ENCODE measurements at places on chromosomes 7 and 10. TPM values are rescaled to one million over a fixed set of nuclear protein-coding genes. Genes with fewer than 3 reads are reported as not detected.
A peak's percentile ranks its signal among the peaks of the same experiment; 100 is the strongest.

The DYNC1I1 gene
- 39.0 TPM for total RNA-seq

The CCL26 gene
- not detected for total RNA-seq

The PRLHR gene
- total RNA-seq, result not detected

GRCh38 chr7:121941830-121942229 lies 68.9 kb downstream of the PTPRZ1 start:
- DNase-seq, result no peak

DNA sequence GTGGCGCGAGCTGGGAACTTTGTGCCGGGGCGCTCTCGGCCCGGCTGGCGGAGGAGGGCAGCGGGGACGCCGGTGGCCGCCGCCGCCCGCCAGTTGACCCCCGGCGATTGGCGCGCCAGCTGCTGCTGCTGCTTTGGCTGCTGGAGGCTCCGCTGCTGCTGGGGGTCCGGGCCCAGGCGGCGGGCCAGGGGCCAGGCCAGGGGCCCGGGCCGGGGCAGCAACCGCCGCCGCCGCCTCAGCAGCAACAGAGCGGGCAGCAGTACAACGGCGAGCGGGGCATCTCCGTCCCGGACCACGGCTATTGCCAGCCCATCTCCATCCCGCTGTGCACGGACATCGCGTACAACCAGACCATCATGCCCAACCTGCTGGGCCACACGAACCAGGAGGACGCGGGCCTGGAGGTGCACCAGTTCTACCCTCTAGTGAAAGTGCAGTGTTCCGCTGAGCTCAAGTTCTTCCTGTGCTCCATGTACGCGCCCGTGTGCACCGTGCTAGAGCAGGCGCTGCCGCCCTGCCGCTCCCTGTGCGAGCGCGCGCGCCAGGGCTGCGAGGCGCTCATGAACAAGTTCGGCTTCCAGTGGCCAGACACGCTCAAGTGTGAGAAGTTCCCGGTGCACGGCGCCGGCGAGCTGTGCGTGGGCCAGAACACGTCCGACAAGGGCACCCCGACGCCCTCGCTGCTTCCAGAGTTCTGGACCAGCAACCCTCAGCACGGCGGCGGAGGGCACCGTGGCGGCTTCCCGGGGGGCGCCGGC lies 870 bp downstream of the FZD1 start:
- DNase-seq, result peak; percentile 75

DNA sequence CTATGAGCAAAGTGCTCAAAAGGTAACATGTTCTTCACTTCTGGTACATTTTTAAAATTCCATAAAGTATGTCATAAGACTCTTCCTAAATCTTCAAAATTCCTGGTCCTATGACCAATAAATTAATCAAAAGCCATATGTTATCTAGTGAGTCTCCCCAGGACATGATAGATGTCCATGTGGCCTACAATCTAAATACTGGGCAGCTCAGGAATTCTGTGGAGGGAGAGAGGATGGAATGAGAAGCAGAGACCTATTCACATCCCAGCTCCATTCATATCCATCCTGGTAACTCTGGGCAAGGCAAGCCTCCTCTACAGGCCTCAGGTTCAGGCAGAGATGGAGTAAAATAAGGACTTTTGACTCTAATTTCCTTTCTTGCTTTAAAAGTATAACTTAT lies 224.8 kb downstream of the MTERF1 start:
- DNase-seq, result no peak

Data from left ventricle myocardium superior (tissue), 1 donor.